Myocyte (in vitro differentiated cells): ENCODE measurements at places on chromosomes 3 and 15.

DNA sequence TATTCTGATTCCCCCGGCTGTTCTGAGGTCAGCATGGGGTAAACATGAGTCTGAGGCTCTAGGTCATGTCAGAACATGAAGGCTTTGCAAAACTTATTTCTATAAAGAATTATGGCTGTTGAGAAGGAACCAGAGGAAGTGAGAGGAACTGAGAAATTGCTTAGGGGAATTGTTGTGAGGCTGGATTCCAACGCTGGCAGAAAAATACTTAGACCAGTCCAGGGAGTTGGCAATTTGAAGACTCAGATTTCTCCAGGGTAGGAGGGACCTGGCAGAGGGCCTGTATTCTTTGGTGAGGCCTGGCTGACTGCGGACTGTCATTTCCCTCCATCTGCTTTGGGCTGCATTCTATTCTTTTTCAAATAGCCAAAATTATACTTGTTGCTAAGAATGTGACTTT is 155.5 kb downstream of the PLD1 start:
- peak; percentile 76 for DNase-seq

DNA sequence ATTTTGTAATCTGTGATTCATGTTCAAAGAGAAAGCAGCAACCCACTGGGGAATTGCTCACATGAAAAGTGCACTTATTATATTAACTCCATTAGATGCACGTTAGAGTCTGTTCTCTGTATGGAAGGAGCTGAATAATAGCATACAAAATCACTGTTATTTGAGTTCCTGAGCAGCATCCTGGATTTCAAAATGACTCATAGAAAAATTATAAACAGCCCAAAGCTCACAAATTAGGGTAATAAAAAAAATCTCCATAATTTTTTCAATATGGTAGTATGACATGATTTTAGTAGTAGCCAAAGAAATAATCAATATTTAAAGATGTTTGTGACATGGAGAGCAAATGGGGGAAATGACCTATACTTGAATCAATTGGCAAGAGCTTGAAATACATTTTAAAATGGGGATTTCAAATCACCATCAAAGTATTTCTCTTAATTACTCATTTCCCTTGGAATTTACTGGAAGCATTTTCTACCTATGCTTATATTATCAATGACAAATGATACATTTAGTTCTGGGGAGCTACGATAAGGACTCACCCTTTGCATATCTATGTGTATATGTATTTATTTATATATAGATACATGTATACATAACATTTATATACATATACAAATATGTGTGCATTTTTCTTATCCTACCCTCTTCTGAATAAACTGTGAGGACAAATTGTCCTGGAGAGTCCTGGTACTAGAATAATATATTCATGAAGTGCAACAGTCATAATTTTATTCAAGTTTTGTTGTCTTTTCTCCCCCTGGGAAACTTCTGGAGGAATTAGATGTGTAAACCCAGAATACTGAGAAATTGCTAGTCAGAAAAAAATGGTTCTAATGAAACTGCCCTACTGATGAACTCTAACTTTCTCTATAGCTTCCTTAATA is 116.3 kb downstream of the RPL22L1 start:
- DNase-seq = no peak

DNA sequence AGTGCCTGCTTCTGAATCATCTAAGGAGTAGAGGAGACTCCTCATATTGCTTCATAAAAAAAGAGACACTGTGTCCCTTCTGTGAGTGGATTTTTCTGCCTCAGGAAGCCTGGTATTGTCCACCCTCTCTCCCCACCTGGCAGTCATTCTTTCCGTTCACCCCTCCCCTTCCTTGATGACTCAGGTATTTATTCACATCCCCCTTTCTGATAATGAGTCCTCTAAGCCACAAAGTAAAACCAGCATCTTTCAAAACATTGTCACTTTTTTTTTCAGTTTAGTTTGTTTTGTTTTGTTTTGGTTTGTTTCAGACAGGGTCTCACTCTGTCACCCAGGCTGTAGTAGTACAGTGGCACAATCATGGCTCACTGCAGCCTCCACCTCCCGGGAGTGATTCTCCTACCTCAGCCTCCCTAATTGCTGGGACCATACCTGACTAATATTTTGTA is 65.2 kb upstream of the UBE2E1 start:
- DNase-seq = peak; percentile 35

DNA sequence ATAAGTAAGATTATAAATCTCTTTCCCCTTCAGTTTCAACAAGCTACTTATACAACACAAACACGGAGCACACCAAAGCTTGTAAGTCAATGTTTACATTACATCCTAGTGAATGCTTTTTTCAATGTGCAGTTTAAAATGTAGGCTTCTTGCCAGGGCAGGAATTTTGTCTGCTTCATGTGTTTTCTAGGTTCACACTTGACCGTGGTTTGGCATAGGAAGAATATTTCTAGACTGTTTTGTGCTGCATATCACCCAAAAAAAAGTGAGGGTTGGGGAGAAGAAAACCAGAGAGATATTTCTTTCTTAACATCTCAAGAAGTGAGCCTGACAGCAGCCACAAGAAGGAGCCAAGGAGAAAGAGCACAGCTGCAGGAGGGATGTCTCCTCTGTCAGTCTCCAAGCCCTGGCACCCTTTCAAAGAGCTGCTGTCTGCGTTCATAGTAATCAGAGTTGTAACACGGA is 255.8 kb downstream of the MEIS2 start:
- peak; percentile 54 for DNase-seq

- no peak for DNase-seq
Measured at GRCh38 chr15:93452537-93453211, 363.7 kb upstream of the RGMA start.

DNA sequence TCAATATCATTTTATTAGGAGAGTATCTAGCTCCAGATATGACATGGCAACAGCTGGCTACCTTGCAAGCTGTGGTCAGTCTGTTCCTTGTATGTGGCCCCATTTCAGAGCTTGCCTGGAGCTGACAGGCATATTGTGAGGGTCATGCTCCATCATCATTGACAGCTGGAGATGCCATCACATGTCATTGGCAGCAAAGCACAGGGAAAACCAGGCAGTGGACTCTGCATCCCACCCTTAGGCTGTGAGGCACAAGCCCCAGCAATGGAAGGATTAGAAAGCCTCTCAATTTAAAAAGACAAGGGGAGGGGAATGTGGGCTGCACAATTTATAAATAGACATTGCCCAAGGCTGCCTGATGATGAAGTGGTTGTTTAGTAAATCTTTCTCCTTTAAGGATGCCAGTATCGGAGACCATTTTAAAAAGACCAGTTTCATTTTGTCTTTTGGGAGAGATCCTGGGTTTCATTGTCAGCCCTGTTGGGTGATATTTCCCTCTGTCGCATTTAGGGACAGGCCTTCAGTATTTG is 27.9 kb downstream of the LNP1 start:
- peak; percentile 51 for DNase-seq

DNA sequence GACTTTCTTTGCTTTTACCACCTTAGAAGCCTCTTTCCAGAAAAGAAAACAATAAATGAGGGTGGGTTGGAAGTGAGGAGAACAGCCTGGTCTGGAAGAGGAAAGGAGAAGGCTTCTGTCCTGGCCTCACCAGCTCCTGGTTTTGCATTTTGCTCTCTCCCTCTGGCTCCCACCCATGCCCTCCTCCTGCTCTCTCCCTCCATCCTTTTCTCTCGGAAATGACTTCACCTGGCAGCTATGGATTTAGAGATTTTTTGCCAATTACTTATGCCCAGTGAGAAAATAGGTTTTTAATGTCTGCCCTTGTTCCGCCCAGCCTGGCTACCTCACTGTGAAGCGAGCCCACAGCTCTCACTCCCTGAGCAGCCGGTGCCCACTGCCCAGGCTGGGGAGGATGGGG is 77.9 kb upstream of the NTRK3 start:
- DNase-seq = no peak
